Activated naive CD4-positive, alpha-beta T cell (primary cell): ENCODE measurements at places on chromosomes 5 and 9.

DNA sequence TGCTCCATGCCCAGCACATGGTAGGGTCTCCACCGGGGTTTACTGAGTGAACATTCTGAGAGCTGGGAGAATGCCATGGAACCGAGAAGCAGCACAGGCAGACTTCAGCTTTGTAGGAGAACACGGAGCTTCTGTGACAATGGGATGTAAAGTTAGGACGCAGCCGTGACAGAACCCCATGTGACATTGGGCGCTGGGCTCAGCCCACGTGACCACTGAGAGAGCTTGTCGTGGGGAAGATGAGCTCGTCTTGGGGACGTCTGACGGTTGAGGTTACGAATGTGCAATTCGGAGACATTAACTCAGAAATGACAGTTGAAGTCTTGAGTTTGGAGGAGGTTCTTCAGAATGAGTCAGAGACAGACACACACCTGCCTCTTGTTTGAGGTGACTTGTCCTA, 13.5 kb downstream of the SDHA start:
- DNase-seq = no peak

GRCh38 chr9:10265153-10265631, 347.6 kb downstream of the PTPRD start:
- no peak for DNase-seq

DNA sequence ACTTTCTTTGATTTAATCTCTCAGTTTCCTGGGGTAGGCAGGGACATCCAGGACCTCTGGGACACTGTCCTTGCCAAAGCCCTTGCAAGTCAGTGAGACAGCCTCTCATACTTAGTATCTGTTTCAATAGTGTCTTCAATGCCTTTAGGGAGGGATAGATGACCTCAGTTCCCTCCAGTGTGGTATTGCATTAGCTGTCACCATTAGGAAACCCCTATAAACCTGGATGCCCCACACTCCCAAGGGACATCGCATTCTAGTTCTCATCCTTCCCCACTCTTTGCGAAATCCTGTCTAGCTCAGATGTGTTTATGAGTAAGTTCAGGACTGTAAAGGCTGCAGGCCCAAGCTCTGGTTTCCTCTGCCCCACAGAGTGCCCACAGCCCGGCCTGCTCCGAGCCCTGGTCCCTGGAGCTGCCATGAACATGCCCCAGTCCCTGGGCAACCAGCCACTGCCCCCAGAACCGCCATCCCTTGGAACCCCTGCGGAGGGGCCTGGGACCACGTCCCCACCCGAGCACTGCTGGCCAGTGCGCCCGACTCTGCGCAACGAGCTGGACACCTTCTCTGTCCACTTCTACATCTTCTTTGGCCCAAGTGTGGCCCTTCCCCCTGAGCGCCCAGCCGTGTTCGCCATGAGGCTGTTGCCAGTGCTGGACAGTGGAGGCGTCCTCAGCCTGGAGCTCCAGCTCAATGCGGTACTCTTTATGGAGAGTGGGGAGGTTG, 13.2 kb downstream of the TMEM8B start:
- no peak for DNase-seq

DNA sequence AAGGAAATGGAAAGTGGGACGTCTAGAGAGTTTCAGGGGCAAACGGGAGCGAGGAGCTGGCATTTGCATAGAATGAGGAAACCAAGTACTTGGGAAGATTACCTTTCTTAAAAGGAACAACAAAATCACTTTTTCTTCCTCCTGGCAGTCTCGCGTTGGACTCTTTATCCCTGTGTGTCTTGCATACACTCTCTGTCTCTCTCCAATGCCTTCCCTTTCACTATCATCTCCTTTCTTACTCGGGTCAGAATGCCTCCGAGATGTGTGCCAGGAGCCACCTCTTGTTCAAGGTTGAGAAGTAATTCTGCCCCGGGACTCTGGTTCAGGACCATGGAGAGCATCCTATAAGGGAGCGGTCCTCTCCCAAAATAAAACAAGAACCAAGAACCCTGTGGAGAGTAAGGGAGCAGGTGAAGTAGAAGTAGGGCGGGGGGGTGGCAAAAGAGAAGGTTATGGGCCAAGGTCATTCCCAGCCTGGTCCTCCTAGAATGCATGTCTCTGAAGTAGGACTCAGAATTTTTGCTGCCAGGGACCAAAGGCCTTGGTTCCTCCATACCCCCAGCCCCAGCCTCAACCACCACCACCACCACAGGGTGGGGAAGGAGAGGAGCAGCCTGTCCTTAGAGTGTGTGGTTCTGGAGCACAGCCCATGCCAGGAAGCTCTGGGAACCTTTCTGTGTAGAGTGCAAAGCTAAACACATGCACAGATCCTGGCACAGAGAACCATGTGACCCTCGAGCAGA, 72.1 kb upstream of the ARAP3 start:
- no peak for DNase-seq

DNA sequence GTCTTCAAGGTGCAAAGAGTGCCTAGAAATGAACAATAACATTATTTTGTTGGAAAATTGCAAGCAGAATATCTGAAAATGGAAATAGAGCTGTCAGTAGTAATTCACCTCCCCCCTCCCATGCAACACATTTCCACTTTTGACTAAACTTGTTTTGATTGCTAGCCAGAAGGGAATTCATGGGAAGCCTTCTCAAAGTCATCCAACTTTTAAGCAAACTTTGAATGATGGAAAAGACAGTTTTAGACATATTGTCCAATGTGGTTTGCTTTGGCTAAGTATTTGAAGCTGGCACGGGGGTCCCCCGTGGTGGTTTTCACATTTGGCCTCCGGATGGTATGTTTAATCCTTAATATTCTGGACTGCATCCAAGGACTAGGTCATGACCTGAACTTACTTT, 7.5 kb downstream of the NR2F1 start:
- no peak for DNase-seq

DNA sequence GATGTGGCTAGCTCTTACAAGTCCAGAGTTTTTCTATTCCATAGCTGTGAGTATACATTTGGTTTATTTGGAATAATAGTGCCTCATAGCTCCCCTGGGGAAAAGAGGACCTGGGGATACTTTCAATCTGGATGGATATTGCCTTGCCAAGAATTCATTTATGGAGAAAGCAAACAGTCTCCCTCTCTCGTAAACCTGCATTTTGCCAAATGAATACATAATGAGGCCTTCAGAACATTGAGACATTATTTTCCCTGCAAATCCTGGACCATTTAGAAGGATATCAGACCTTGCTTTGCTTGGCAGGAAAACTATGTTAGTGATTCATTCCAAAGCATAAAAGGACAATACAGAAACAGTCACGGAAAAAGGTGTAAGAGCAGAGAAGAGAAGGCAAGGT, 569.6 kb upstream of the BRINP1 start:
- no peak for DNase-seq

DNA sequence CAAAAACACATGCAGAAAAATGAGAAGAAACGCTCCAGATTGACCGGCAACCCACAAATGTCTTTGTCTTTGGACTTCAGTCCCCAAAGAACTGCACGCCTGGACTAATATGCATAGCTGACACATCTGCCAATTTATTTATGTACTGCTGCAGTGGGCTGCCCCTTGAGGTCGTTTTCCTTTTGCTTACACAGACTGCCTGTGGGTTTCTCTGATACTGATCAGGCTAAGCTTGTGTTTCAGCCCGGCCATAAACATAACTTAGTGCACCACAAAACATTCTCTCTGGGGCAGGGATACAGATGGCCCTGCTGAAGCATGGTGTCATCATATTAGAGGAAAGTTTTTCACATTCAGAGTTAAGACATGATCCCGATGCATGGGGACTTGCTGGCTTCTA, 75.4 kb downstream of the NUDT12 start:
- no peak for DNase-seq

DNA sequence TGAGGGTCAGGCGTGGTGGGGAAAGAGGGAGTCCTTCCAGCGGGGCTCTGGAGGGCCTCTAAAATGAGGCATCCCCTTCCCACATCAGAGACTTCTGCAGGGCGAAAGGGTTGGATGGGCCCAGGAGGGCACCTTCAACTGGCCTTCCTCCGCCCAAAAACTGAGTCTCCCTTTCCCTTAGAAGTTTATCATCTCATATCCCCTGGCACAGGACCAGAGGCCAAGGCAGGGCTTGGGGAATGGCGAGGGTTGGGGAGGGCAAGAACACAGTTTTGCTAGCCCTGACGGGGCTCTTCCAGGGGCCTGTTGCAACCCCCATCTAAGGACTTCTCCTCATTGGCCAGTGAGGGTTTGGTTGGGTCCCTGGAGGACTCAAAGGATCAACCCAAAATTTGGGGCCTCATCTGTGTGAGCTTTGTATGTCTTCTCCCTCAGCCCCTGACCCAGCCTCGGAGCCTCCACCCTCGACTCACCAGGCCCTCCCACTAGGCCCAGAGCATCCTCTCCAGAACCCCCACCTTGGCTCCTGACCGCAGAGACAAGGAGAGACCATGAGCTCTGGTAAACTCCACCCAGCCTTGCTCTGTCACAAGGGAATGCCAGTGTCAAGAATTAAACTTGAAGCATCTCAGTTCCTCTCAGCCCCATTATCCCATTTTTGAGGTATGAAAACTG, 24.1 kb downstream of the AQP7 start:
- no peak for DNase-seq

DNA sequence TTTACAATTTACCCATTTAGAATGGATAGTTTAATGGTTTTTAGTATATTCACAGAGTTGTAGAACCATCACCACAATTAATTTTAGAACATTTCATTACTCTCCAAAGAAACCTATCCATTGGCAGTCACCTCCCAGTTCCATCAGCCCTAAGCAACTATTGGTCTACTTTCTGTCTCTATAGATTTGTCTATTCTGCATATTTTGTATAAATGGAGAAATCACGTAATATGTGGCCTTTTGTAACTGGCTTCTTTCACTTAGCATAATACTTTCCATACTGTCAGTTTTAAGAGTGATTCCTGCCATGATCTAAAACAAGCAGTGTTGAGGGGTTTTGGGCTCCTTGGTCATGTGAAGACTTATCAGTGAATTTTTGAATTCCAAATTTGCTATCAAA, 12.7 kb downstream of the OCLN start:
- DNase-seq = no peak

GRCh38 chr5:59773294-59773693, 120.2 kb downstream of the PDE4D start:
- no peak for DNase-seq

DNA sequence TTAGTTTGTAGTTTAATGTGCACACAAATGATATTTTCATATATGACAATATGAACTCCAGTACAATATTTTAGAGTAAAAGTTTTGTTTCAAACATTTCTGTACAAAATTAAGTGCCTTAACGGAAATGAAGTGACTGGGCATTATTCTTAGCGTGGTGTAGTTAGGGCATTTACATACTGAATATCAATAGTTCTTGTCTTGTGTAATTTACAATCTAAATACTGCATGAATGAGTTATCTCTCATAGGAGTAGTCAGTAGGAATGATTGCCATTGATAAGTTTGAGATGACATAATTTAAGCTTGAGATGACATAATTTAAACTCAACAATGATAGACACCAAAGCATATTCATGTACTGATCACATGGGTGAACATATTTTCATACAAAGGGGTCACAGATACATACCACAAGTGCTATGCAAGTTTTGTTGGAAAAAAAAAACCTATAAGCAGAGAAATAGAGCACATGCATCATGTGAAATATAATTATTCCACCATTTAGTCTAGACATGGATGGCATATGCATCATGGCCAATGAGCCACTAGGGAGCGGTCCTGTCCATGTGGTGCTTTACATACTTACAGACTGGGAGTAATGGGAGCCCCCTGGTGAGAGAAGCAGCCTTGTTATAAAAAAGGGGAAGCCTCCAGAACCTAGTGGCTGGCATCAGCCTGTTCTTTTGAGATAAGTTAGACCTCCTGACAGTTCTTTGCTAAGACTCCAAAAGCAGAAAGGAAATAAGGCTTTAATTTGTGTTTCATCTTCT, 1523.9 kb downstream of the MAT2B start:
- no peak for DNase-seq
